ENCODE measurements at places on chromosomes 3 and 15. TPM values are rescaled to one million over a fixed set of nuclear protein-coding genes. Genes with fewer than 3 reads are reported as not detected.

Gene ATP13A5
- total RNA-seq = not detected

DNA sequence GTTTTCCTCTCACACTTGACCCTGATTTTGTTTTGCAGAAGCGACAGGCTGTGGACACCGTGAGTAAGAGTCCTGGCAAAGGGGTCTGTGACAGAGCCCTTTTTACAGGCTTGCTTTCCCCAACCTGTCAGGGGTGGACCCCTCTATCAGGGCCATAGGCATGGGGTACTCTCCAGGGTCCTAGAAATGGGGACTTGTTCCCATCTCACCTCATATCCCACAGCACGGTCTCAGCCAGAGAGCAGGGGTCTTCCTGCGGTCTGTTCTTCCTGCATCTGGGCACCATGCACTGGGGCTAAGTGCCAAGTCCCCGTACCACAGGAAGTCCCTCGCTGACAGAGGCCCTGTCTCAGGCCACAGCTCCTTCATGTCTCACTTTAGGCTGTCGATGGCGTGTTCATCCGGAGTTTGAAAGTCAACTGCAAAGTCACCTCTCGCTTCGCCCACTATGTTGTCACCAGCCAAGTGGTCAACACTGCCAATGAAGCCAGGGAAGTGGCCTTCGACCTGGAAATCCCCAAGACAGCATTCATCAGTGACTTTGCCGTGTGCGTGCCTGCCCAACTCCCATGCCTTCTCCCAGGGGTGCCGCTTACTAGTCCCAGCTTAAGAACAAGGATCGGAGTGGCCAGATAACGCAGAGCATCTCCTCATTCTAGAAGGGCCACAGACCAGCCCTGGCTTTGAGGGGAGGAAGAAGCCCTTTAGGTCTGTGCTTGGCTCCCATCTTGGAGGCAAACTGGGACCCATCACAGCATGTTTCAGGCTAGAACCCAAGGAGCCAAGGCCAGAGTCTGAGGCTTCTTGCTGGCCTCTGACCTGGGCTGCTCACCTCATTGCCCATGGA lies 783 bp downstream of the ITIH1 start:
- no peak overlapping the region for H3K27ac ChIP-seq
- H3K27me3 ChIP-seq = no peaks in the 10 kb centered on the region
- H3K4me1 ChIP-seq = no peaks in the 10 kb centered on the region
- no peak overlapping the region for H3K4me3 ChIP-seq
- H3K36me3 ChIP-seq = no peaks in the 10 kb centered on the region

DNA sequence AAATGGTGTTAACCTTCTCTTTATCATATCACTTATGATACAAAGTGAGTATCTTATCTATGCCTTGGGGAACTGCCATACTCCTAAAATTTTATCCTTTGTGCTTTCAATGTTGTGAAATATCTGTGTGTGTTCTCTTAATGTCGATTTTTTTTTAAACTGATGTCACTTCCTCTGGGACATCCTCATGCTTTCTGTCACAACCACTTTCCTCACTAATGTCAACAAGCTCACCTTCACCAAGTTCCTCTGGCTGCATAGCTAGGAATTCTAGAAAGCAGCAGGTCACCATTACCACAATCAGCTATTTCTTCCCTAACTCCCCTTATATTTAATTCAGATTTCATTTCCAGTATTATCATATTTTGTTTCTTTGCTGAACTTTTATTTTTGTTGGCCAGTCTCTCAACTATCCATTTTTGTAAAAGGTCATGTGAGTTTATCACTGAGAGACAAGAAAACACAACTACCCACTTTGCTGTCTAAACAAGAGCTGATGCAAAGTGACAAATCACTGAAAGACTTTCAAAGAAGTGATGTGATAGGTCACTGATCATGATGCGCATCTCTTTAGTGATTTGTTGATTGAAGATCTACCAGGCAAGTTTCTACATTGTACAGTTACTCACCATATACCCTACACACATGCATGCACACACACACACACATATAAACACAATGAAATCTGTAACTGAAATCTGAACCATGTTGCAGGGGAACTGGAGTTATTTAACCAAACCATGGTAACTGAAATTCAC lies 369.0 kb downstream of the ULK4 start:
- H3K27me3 ChIP-seq = no peaks in the 10 kb centered on the region
- no peaks in the 10 kb centered on the region for H3K36me3 ChIP-seq
- no peaks in the 10 kb centered on the region for H3K4me1 ChIP-seq
- no peak for DNase-seq
- H3K4me3 ChIP-seq = no peak overlapping the region

- peaks cover 21% of the 10 kb centered on the region for H3K4me1 ChIP-seq
- peaks cover 21% of the 10 kb centered on the region for H3K27me3 ChIP-seq
- H3K27ac ChIP-seq = no peak overlapping the region
- H3K36me3 ChIP-seq = no peaks in the 10 kb centered on the region
These were observed 530 bp upstream of the FBXL22 start for GRCh38 chr15:63596676-63597037.

- no peaks in the 10 kb centered on the region for H3K4me1 ChIP-seq
- H3K4me3 ChIP-seq = no peak overlapping the region
- H3K27ac ChIP-seq = no peak overlapping the region
- no peak for DNase-seq
These were observed 403.1 kb downstream of the MAGI1 start for GRCh38 chr3:65635657-65636056.

Gene GOLGA6L4
- 3.6 TPM for total RNA-seq

DNA sequence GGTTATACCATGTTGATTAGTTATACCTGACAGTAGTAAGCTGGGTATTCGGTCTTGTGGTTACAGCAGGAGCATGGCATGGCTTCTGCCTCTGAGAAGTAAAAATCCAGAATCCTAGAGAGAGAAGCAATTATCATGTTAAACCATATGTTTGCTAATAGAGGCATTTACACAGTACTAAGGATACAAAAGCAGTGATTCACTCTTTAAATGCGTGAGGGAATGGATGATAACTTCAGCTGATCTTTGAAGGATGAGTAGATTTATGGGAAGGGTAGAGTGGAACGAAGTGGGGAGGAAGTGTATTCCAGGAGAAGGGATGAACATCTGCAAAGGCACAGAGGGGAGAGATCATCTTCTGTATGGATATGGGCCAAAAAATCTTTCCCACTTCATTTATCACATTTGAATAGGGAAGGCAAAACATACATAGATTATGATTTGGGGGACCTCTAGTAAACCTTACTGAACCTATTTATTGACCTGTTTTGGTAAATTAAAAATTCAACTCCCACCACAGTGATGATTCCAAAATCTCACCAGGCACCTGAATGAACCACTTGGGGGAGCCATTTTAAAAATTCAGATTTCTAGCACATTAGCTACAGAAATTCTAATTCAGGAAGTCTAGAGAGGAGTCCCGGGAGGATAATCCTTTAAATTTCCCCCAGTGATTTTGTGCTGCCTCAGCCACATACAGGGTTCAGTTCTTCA lies 35.1 kb downstream of the IGSF10 start:
- peaks cover 6% of the 10 kb centered on the region for H3K4me1 ChIP-seq
- no peaks in the 10 kb centered on the region for H3K27me3 ChIP-seq
- no peak overlapping the region for H3K4me3 ChIP-seq
- DNase-seq = no peak
- no peaks in the 10 kb centered on the region for H3K36me3 ChIP-seq
- no peak overlapping the region for H3K27ac ChIP-seq

Gene AADACL2
- total RNA-seq = not detected

DNA sequence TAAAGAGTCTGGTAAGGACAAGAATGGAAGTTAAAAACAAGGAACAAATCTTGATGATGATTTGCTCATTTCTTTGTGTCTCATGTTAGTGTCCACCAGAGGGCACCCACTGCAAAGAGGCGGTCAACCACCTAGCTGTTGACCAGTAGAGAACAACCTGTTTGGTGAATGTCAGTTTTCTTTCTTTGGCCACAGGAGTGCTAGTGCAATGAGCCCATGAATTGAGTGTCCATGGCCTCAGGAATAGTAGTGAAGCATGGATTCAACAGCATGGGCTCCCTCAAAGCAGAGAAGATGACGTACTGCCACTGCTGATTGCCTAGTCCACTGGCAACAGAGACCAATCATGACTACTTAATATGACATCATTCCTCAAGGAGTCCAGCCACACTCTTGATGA lies 10.7 kb upstream of the CNTN6 start:
- no peaks in the 10 kb centered on the region for H3K27me3 ChIP-seq
- no peaks in the 10 kb centered on the region for H3K4me1 ChIP-seq
- H3K27ac ChIP-seq = no peak overlapping the region
- H3K36me3 ChIP-seq = no peaks in the 10 kb centered on the region
- DNase-seq = peak; percentile 53

DNA sequence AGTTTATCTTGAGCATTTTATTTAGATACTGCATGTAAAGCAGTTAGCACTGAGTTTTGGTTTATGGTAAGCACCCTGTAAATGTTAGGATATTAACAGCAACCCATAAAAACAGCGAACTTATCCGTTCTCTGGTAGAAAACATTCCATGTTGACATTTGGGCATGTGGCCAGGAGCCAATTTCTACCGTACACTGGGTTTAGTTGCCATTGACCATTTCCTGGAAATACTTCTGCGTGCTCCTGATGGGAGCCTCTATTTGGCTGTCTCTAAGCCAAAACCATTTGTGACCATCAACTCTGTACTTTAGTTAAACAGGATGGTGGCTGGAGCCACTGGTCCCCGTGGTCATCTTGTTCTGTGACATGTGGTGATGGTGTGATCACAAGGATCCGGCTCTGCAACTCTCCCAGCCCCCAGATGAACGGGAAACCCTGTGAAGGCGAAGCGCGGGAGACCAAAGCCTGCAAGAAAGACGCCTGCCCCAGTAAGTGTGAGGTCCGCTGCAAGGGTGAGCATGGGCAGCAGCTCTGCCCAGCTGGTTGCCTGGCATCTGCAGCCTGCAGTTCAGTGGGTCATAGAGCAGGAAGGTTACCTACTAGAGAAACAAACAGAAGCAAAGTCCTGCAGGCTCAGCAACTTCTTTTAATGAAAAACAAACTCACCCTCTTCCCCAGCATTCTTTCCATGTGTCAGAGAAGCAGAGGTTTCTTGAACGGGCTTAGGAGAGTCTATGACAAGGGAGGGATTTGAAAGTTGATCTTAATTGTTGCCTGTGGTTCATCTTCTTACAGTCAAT lies 7.1 kb downstream of the THBS1 start:
- H3K4me1 ChIP-seq = peaks cover 4% of the 10 kb centered on the region
- peaks cover 90% of the 10 kb centered on the region for H3K36me3 ChIP-seq
- no peak for DNase-seq
- H3K27me3 ChIP-seq = no peaks in the 10 kb centered on the region
- no peak overlapping the region for H3K4me3 ChIP-seq

DNA sequence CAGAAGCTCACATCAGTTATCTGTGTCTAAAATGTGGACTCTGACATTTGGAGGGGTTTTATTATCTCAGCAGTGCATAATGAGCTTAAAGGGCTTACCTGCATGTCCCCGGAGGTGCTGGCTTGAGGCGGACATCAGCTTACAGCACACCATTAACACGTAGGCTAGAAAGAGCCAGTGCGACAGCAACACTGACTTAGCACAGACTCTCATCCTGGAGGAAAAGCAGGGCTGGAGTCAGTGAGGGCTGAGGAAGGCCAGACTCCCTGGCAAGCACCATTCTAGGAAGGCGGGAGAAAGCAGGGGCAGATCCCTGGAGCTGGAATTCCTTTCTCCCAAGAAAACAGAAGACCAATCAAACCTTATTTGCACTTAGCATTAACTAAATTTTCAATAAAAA lies 51.7 kb downstream of the TAFA4 start:
- H3K27ac ChIP-seq = no peak overlapping the region
- no peaks in the 10 kb centered on the region for H3K27me3 ChIP-seq
- no peaks in the 10 kb centered on the region for H3K4me1 ChIP-seq
- no peaks in the 10 kb centered on the region for H3K36me3 ChIP-seq

Gene ZNF662
- not detected for total RNA-seq

- H3K27ac ChIP-seq = no peak overlapping the region
- no peaks in the 10 kb centered on the region for H3K36me3 ChIP-seq
- H3K27me3 ChIP-seq = no peaks in the 10 kb centered on the region
- no peaks in the 10 kb centered on the region for H3K4me1 ChIP-seq
- H3K4me3 ChIP-seq = no peak overlapping the region
- no peak for DNase-seq
These were observed 22.9 kb upstream of the CFAP20DC start for GRCh38 chr3:59072681-59073080.

DNA sequence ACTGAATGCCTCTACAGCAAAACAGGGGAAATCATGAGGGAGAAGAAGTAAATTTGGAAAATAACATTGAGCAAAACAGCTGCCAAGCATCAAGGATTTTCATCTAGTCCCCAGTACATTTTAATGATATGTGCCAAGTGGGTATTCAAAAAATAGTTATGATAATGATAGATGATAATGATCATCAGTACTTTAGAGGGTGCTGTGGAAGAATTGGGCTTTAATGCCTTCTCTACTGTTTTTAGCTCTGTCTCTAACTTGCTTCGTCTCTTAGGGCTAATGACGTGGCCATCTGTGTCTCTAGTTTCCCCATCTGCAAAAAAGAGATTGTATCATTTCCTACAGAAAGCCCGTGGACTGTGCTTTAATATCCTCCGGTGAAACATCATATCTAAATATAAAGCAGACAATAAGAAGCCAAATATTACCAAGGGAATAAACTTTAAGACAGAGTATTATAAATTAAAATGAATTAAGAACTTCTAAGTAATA lies 10.2 kb upstream of the FSIP1 start:
- no peak overlapping the region for H3K27ac ChIP-seq
- no peak for DNase-seq
- no peaks in the 10 kb centered on the region for H3K27me3 ChIP-seq
- peaks cover 2% of the 10 kb centered on the region for H3K4me1 ChIP-seq
- no peaks in the 10 kb centered on the region for H3K36me3 ChIP-seq
- H3K4me3 ChIP-seq = no peak overlapping the region

GRCh38 chr15:78540871-78541743 lies 863 bp downstream of the PSMA4 start:
- no peaks in the 10 kb centered on the region for H3K27me3 ChIP-seq
- H3K27ac ChIP-seq = peak overlapping the region; percentile 92
- H3K4me3 ChIP-seq = peak overlapping the region; percentile 93
- peaks cover 2% of the 10 kb centered on the region for H3K4me1 ChIP-seq
- no peak for DNase-seq

DNA sequence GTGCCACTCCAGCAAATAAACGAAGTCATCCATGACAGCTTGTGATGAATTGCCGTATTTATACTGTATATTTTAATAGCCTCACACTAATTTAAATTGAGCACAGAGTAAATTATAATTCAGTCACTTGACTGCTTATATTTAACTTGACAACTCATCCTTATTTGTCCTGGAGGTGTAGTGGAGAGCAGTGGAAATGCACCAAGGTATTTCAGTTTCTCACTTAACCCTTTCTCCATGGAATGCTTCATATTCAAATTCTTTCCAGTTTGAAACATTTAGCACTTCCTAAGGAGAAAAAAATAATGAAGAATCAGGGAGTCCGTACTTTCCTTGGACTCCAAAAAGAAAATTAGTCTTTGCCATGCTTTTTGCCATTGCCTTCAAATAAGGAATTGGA lies 99.0 kb downstream of the MAP2K5 start:
- no peak for DNase-seq
- H3K4me3 ChIP-seq = no peak overlapping the region
- H3K27ac ChIP-seq = no peak overlapping the region
- H3K27me3 ChIP-seq = no peaks in the 10 kb centered on the region

Data from H1 (cell line).